ENCODE measurements at places on chromosomes 1 and 21. TPM values are rescaled to one million over a fixed set of nuclear protein-coding genes. Genes with fewer than 3 reads are reported as not detected.

- ATAC-seq = no peak
- H3K4me3 ChIP-seq = no peak overlapping the region
- peaks cover 51% of the 10 kb centered on the region for H3K27me3 ChIP-seq
- no peak overlapping the region for H3K27ac ChIP-seq
- no peaks in the 10 kb centered on the region for H3K36me3 ChIP-seq
- H3K4me1 ChIP-seq = no peaks in the 10 kb centered on the region
Observed at GRCh38 chr1:29924017-29924431, 687.7 kb downstream of the PTPRU start.

Gene SLC1A7
- total RNA-seq = 1.6 TPM

- no peaks in the 10 kb centered on the region for H3K27me3 ChIP-seq
- H3K27ac ChIP-seq = no peak overlapping the region
Observed at GRCh38 chr1:154476791-154477190, 25.2 kb upstream of the TDRD10 start.

Gene KRTAP19-3
- total RNA-seq = not detected

- ATAC-seq = no peak
- no peak overlapping the region for H3K4me3 ChIP-seq
- H3K36me3 ChIP-seq = no peaks in the 10 kb centered on the region
- H3K27me3 ChIP-seq = no peaks in the 10 kb centered on the region
- H3K27ac ChIP-seq = no peak overlapping the region
- peaks cover 6% of the 10 kb centered on the region for H3K4me1 ChIP-seq
Observed at GRCh38 chr1:181643631-181644030, 160.3 kb downstream of the CACNA1E start.

DNA sequence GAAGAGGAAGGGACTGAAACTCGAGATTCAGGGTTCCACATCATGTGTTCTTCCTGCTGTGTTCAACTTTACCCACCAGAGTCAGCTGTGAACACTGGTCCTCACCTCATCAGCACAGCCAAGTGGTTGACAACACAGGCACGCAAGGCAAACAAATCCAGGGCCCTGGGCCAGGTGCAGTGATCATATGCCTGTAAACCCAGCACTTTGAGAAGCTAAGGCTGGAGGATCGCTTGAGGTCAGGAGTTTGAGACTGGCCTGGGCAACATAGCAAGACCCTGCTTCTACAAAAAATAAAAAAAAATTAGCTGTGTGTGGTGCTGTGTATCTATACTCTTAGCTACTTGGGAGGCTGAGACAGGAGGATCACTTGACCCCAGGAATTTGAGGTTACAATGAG lies 8.4 kb upstream of the XKR8 start:
- no peak overlapping the region for H3K27ac ChIP-seq
- H3K4me1 ChIP-seq = no peaks in the 10 kb centered on the region
- H3K27me3 ChIP-seq = no peaks in the 10 kb centered on the region
- H3K4me3 ChIP-seq = no peak overlapping the region
- H3K36me3 ChIP-seq = no peaks in the 10 kb centered on the region
- ATAC-seq = no peak

GRCh38 chr1:86245566-86246190 lies 89.1 kb upstream of the COL24A1 start:
- no peak overlapping the region for H3K27ac ChIP-seq
- ATAC-seq = no peak
- no peaks in the 10 kb centered on the region for H3K4me1 ChIP-seq
- no peak overlapping the region for H3K4me3 ChIP-seq
- H3K36me3 ChIP-seq = no peaks in the 10 kb centered on the region

Gene KCNJ15
- 0.81 TPM for total RNA-seq

Gene C4BPA
- not detected for total RNA-seq

DNA sequence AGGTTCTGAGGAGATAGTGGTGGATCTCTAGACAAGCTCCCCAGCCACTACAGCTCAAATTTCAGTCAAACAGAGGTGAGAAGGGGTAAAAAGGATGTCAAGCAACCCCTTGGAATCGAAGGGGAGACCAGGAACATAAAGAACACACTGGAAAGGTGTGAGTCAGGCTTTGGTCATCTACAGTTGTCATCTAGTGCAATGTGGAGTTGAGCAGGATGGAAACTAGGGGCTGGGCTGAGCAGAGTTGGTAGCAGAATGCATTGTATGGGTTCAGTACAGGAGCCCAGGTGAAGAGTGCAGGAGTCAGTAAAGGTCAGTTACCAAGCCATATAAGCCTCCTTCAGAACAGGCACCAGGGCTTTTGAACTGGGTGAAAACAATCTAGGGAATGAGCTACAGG lies 52.7 kb upstream of the VAV3 start:
- no peak overlapping the region for H3K27ac ChIP-seq
- H3K36me3 ChIP-seq = no peaks in the 10 kb centered on the region
- H3K4me1 ChIP-seq = no peaks in the 10 kb centered on the region
- ATAC-seq = no peak

Gene HSPA6
- 6.6 TPM for total RNA-seq

DNA sequence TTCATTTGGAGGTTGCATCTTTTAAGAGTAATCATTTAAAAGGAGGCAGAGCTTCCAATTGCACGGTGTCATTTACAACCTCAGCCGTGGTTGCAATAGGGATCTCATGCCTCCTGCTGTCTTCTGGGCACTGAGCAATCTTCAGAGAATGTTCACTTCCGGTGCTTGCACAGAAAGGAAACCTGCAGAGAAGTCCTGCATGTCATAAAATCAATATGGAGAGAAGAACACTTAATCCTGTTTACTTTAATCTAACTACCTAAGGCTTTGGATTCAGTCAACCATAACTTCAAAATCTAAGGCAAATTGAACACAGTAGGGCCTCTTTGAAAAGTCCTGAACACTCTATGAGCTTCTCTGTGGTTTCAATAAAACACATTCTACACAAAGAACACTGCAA lies 11.3 kb upstream of the MAP10 start:
- H3K4me1 ChIP-seq = no peaks in the 10 kb centered on the region
- H3K27ac ChIP-seq = no peak overlapping the region
- no peaks in the 10 kb centered on the region for H3K27me3 ChIP-seq

Gene DCDC2B
- not detected for total RNA-seq

Gene CRABP2
- total RNA-seq = 36.7 TPM

- no peak overlapping the region for H3K4me3 ChIP-seq
- no peaks in the 10 kb centered on the region for H3K27me3 ChIP-seq
- H3K36me3 ChIP-seq = no peaks in the 10 kb centered on the region
- H3K27ac ChIP-seq = peak overlapping the region; percentile 12
- H3K4me1 ChIP-seq = peaks cover 14% of the 10 kb centered on the region
- peak; percentile 88 for ATAC-seq
Observed at GRCh38 chr1:234573711-234574299, 36.2 kb downstream of the IRF2BP2 start.

GRCh38 chr1:11413986-11414391 lies 65.0 kb upstream of the DISP3 start:
- ATAC-seq = no peak
- no peaks in the 10 kb centered on the region for H3K36me3 ChIP-seq
- peaks cover 88% of the 10 kb centered on the region for H3K27me3 ChIP-seq
- no peaks in the 10 kb centered on the region for H3K4me1 ChIP-seq
- no peak overlapping the region for H3K4me3 ChIP-seq
- no peak overlapping the region for H3K27ac ChIP-seq

DNA sequence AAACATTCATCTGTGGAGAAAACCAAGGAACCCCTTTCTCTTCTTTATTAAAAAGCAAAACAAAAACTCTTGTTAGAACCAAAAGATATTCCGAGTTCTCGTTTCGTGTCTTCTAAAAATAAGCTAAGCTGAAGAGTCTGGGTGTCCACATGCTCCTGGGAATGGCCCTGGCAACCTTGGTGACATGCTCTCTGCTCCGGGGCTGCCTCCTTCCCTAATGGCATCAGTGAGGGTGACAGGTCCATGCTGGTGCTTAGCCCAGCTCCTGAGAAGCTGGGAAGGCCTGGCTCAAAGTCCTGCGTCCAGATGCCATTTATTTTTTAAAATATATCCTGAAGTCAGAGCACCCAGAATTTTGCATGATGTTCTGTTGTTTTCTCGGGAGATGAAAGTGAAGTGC lies 24.6 kb upstream of the TRAPPC10 start:
- peaks cover 20% of the 10 kb centered on the region for H3K36me3 ChIP-seq
- no peak for ATAC-seq
- H3K27ac ChIP-seq = no peak overlapping the region
- peaks cover 13% of the 10 kb centered on the region for H3K4me1 ChIP-seq

Gene ESPN
- total RNA-seq = not detected

Gene SLFNL1
- total RNA-seq = 0.35 TPM

Gene CD52
- total RNA-seq = 2.7 TPM

GRCh38 chr1:157087030-157087429 lies 12.6 kb downstream of the ETV3L start:
- ATAC-seq = no peak
- no peak overlapping the region for H3K4me3 ChIP-seq
- peaks cover 8% of the 10 kb centered on the region for H3K4me1 ChIP-seq
- no peaks in the 10 kb centered on the region for H3K36me3 ChIP-seq

DNA sequence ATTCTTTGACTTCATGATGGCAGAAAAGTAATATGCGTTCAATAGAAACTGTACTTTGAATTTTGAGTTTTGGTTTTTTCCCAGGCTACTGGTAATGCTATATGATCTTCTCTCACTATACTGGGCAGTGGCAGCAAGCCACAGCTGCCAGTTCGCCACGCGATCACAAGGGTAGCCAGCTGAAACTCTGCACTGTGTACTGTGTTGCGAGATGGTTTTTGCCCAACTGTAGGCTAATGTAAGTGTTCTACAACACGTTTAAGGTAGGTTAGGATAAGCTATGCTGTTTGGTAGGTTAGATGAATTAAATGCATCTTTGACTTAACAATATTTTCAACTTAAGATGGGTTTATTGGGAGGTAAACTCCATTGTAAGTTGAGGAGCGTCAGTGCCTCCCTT lies 123.1 kb downstream of the NRDC start:
- no peak overlapping the region for H3K4me3 ChIP-seq
- no peak for ATAC-seq
- H3K27ac ChIP-seq = no peak overlapping the region
- peaks cover 35% of the 10 kb centered on the region for H3K36me3 ChIP-seq
- H3K27me3 ChIP-seq = no peaks in the 10 kb centered on the region

Gene CACNA1E
- 0.16 TPM for total RNA-seq

Gene LAD1
- 1.2 TPM for total RNA-seq

- H3K27me3 ChIP-seq = no peaks in the 10 kb centered on the region
- H3K36me3 ChIP-seq = no peaks in the 10 kb centered on the region
- no peak overlapping the region for H3K27ac ChIP-seq
- H3K4me3 ChIP-seq = no peak overlapping the region
Observed at GRCh38 chr1:178941261-178941689, 70.4 kb upstream of the ANGPTL1 start.

DNA sequence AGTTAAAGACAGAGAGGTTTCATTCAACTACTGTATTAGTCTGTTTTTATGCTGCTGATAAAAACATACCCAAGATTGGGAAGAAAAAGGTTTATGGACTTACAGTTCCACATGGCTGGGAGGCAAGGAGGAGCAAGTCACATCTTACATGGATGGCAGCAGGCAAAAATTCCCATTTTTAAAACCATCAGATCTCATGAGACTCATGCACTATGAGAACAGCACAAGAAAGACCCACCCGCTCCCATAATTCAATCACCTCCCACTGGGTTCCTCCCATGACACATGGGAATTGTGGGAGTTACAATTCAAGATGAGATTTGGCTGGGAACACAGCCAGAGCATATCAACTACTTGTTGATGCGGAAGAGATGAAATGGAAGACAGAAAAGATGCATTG lies 9.2 kb downstream of the GPR161 start:
- H3K4me3 ChIP-seq = no peak overlapping the region
- no peak overlapping the region for H3K27ac ChIP-seq
- peaks cover 2% of the 10 kb centered on the region for H3K4me1 ChIP-seq
- no peak for ATAC-seq
- H3K27me3 ChIP-seq = no peaks in the 10 kb centered on the region

DNA sequence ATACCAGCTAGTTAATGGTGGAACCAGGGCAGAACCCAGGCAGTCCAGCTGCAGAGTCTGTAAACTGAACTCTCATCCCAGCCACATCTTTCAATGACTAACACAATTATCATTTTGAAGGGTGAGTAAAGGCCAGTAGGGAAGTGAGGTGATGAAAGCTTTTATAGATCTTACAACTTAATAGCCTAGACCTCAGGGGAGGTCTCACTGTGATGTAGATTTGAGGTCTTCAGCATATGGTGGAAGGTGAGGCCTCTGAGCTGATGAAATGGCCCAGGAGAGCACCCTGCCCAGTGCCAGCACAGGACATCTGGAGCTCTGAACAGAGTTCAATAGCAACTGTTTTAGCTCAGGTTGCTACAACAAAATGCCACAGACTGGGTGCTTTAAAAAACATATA lies 44.8 kb upstream of the POU2F1 start:
- H3K4me1 ChIP-seq = no peaks in the 10 kb centered on the region
- H3K27me3 ChIP-seq = no peaks in the 10 kb centered on the region
- no peak overlapping the region for H3K4me3 ChIP-seq
- ATAC-seq = no peak
- H3K27ac ChIP-seq = no peak overlapping the region
- H3K36me3 ChIP-seq = no peaks in the 10 kb centered on the region

- no peaks in the 10 kb centered on the region for H3K36me3 ChIP-seq
- no peak overlapping the region for H3K27ac ChIP-seq
- H3K27me3 ChIP-seq = peaks cover 62% of the 10 kb centered on the region
- H3K4me1 ChIP-seq = no peaks in the 10 kb centered on the region
- no peak overlapping the region for H3K4me3 ChIP-seq
Observed at GRCh38 chr1:5220421-5220820, 566.0 kb downstream of the AJAP1 start.

DNA sequence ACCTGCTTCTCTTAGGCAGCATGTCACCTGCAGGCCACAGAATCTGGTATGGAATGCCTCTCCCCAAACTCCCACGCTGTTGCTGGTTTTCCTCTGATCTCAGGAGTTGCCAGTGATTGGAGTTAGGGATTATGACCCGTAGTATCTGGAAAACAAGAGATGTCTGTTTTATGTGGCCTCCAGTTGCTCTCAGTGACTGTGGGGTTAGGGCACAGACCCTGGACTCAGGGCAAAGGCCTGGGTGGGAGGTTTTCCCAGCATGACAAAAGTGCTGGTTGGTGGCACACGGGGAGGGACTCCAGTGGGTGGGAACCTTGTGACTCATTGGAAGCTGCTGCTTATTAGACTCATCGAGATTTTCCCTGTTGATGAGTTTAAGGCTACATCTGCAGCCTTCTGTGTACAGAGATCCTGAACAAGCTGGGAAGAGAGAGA lies at the start of gene NR1I3:
Gene NR1I3, minus strand, starts transcription at position 165 of the 435 bp plus-strand sequence. CDS start 1,638 bp downstream, outside the sequence.
- ATAC-seq = no peak
- no peak within 1 kb of the TSS for H3K4me3 ChIP-seq
- no peaks in the 10 kb centered on the region for H3K4me1 ChIP-seq
- H3K27me3 ChIP-seq = no peaks in the 10 kb centered on the region
- no peak within 1 kb of the TSS for H3K27ac ChIP-seq

DNA sequence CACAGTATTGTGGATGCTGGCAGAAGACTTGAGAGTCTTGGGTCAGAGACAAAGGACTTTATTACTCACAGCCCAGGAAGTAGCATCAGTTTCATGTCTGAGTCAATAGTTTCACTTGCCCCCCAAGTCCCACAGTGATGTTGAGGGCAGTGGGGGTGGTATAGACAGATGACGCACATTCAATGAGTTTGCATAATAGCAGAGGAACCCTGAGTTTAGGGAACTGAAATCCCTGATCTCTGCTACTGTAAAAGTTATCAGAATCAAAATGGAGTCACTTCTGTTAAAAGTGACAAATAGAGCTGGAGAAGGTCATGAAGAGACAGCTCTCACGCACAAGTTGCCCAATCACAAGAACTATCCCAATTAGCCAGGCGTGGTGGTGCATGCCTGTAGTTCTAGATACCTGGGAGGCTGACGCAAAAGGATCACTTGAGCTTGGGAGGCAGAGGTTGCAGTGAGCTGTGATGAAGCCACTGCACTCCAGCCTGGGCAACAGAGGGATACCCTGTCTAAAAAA lies 11.5 kb upstream of the HCRTR1 start:
- H3K36me3 ChIP-seq = no peaks in the 10 kb centered on the region
- no peaks in the 10 kb centered on the region for H3K4me1 ChIP-seq
- no peak overlapping the region for H3K27ac ChIP-seq
- no peak overlapping the region for H3K4me3 ChIP-seq
- no peak for ATAC-seq

GRCh38 chr21:38013741-38014140 lies 97.5 kb upstream of the KCNJ6 start:
- no peaks in the 10 kb centered on the region for H3K4me1 ChIP-seq
- peaks cover 17% of the 10 kb centered on the region for H3K27me3 ChIP-seq
